ENCODE measurements at places on chromosomes 1 and 21. TPM values are rescaled to one million over a fixed set of nuclear protein-coding genes. Genes with fewer than 3 reads are reported as not detected.

Gene GFI1
- total RNA-seq = under 0.01 TPM

DNA sequence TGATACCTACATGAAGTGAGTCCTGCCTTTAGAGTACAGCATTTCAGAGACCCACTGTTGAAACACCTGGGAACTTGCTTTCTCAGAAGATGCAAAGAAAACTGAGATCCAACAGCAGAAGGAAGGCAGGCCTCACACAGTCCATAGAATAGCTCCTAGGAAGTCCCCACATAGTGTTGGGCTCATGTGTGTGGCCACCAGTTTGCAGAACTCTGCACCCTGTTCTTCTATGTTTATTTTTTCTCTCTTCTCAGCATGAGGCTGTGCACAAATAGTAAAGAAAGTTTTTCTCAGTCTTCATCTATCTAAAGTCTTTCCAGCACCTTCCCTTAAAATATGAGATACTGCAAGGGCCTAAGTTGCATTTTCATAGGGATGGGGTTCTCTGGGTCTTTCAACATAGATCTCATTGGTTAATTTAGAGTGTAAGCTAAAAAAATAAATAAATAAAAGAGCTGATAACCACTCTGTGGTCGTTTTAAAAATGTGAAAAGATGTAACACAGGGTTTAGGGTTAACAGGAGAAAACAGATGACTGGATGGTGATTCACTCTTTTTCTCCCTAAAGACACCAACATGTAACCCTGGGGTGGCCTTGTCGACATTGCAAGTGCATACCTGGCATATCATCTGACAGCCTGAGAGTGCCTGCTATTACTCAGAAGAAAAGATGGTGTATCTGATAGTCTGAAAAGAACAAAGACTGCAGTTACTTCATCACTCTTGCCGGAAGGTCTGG lies 94.6 kb downstream of the ZC3H11B start:
- peak; percentile 42 for DNase-seq

DNA sequence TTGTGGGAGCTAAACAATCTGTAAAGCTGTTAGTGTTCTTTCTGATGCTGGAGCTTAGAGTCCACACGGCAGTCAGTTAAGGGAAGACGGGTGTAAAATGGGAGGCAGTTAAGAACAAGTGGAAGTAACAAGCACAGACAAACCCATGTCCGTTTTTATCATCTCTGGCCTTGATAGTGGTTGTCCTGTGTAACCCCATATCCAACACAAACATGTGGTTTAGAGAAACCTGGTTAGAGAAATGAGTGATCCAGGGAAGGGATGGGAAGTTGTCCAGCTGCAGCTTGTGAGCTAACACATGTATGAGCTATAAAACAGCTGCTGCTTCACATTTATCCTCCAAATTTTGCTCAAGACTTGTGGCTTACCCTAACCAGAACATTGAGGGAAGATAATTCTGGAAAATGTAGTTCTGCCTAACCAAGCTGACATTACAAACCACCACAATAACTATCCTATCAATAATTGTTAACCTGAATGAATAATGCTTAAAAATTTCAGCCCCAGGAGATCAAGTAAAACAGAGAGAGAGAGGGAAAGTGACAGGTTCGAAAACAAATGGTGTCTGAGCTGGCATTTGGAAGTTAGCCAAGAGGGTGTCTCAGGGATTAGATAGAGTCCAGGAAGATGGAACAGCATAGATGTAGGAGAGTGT lies 10.6 kb upstream of the C1orf162 start:
- DNase-seq = peak; percentile 87

- no peak for DNase-seq
Observed at GRCh38 chr1:97573553-97573952, 347.3 kb downstream of the DPYD start.

DNA sequence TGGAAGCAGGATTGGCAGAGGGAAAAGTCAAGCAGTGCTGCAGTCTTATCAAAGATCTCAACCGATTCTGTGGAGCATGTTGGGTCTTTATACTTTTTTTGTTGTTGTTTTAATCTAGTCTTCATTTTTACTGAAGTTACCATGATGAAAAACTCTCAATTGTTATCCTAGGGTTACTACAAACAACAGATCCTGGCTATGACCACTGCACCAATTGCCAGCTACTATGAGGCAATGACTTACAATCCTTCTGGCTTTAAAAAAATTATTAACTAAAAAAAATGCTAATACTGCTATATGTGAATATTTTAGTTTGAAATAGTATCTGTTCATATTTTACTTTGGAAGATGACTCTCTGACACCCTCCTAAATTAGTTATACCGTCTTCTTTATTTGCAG lies 145.9 kb downstream of the CNIH3 start:
- no peak for DNase-seq

DNA sequence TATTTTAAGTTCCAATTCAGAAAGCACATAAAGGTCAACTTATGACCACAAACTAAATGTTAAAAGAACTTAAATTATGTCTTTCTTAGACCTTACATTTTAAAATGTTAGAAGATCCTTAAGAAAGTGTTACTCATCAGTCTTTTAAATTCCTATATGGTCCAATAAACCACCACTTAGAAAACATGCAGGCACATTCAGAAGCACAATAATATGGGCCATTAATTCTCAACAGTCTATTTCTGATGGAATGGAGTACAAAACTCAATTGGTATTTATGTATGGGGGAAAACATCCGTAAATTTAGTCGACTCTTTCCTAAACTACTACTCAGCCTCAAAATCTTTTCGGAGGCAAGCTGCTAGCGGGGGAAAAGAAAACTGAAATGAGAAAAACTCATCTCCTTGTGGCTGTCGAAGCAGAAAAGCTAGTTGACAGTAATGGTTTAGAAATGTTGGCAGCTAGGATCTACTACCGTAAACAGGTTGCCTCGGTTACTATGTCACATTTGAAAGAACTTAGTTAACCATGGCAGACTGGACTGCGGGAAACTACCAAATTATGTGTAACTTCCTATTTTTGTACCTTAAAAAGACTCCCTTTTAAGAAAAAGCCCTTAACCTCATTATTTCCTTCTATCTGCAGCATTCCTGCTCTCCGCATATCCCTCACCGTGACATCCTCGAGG lies 1.0 kb downstream of the TRMT1L start:
- DNase-seq = peak; percentile 39

DNA sequence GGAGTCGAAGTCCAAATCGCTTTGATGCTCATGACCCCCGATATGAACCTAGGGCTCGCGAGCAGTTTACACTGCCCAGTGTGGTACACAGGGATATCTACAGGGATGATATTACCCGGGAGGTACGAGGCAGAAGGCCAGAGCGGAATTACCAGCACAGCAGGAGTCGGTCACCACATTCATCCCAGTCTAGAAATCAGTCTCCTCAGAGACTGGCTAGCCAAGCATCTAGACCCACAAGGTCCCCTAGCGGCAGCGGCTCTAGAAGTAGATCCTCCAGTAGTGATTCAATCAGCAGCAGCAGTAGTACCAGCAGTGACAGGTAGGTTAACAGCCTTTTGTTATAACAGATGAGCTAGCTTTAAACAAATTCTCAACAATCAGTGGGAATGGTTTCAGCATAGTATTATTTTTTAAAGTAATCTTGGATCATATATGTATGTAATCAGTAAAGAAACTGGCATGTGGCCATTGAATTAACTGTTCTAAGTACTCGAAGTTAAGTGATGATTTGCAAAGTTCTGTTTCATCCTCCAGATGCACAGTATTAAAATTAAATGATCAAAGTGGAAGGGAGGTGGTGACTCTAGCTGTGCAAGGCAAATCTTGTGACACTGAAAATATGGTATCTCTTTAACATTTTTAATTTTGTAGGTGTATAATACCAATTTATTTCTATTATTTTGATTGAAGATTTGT lies 29.0 kb downstream of the SPEN start:
- DNase-seq = peak; percentile 31

Gene IPP
- total RNA-seq = 9.0 TPM

Gene CDCA8
- 6.1 TPM for total RNA-seq

GRCh38 chr1:54367613-54368012 lies 38.6 kb downstream of the SSBP3 start:
- DNase-seq = no peak

Gene FCRLB
- 2.9 TPM for total RNA-seq

GRCh38 chr1:116345843-116346242 lies 27.2 kb upstream of the ATP1A1 start:
- DNase-seq = no peak

DNA sequence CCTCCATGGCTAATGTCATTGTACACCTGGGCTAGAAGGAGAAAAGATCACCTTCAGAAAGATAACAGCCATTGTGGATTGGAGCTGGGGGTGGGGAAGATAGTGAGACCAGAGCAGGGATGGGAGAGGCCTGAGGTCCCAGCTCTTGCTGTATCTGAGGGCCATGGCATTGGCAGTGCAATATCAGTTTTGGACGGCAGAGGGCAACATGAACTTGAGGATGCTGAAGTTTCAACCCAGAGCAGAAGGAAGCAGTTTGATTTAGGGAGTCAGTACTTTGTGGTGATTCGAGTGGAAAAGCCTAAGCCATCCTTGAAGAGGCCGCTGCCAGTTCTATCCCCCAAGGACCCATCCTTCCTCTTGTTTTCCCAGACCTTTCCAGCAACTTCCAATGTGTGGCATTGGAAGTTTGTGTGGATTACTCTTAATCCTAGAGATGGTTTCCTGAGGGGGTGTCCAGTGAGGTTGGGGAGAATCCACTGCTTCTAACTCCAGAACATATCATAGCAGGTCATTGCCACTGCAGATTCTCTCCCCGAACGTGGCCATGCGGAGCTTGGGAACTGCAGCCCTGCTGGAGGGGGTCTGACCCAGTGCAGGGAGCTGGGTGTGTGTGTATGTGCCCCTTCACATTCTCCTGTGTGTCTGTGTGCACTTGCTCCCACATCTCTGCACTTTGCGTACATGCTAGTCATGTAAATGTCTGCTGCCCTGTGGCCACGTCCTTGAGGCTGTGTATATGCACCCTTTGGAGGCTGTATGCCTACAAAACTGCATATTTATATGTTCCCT lies 24.1 kb downstream of the SLC26A9 start:
- DNase-seq = peak; percentile 79

GRCh38 chr1:94411237-94411636 lies 7.0 kb upstream of the ABCD3 start:
- no peak for DNase-seq

DNA sequence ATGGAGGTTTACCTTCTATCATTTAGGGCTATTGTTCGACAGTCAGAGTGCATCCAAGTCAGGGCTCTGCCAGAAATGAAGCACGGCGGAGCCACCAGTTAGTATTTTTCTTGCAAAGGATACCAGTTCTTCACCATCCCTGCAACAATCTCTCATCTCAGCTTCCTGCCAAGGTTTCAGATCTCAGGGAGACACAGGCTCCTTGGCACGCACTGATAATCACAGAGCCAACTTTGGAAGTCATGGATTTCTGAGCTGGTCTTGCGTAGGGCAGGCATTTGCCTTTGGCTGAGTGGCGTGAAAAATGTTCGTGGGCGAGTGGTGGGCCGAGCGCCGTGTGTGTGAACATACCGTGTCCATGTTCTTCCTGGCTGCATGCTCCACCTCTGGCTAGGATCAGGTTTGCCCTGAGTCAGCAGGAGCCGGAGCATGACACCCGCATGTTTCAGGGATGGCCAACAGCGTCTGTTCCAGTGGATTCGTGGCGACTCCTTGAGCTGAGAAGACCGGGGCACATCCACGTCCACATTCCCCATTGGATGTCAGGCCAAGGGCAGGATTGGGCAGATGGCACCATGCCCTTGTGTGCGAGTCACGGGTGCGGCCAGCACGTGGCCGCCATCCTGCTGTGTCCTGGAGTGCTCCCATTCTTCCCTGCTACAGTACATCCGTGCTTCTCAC lies 118.5 kb upstream of the C1orf174 start:
- DNase-seq = no peak

DNA sequence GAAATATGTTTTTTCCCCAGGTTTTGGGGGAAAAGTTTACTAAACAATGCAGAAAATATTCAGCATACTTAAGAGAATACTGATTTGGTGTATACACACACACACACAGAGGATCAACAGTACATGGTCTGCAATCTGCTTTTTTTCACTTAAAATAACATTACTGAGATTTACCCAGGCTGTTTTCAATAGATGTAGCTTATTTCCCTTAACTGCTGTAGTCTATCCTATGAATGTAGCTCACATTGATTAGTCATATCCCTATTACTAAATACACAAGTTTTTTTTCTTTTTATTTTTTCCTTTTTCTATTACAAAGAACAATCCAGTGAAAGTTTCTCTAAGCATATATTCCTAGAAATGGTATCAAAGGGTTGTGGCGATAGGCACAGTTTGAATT lies 266.7 kb upstream of the GREM2 start:
- DNase-seq = no peak

Gene FCGR2B
- total RNA-seq = not detected

DNA sequence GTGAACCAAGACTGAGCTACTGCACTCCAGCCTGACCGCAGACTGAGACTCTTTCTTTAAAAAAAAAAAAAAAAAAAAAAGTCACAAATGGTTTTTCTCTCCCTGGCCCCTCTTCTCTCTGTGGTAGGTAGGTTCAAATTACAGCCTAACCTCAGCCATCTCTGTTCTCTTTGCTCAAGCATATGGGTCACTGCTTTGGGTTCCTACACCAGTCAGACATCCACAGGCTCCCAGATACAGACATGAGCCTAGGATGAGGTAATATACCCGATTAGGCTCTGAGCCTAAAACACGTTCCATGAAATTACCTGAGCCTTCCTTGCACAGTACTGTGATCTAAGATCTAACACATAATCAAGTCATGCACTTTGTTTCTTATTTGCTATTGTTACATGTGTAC lies 90.5 kb upstream of the JAK1 start:
- DNase-seq = no peak

DNA sequence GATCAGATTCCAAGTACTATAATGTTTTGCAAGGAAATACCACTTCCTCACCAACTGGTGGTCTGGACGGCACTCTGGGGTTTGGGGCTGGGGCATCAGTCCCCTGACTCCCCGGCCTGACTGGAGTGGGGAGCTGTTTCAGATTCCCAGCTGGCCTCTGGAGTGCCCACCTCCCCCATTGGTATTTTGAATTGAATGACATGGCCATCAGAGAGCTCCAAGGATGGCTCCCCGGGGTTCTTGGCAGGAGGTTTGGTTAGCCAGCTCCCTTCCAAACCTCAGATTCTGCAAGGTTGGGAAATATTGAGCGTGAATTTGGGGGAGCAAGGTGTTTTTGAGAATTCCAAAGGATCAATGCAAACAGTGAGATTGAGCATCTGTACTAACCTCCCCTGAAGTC lies 2.2 kb upstream of the INAVA start:
- no peak for DNase-seq

GRCh38 chr1:14653461-14653960 lies 55.0 kb downstream of the KAZN start:
- DNase-seq = peak; percentile 4

Gene TMEM222
- total RNA-seq = 17.3 TPM

- no peak for DNase-seq
Observed at GRCh38 chr1:119340861-119341261, 27.7 kb upstream of the HAO2 start.
